Activated T-cell treated with anti-CD3 and anti-CD28 coated beads, Interleukin-2, amount 50 U/mL, for 24 hours (primary cell): ENCODE measurements at places on chromosomes 12 and 14.

GRCh38 chr12:26122061-26122680, 2.7 kb downstream of the BHLHE41 start:
- no peak for DNase-seq

GRCh38 chr12:6425590-6426531, 18.9 kb upstream of the CD27 start:
- peak; percentile 63 for DNase-seq

- DNase-seq = no peak
These were observed 369.8 kb downstream of the AACS start for GRCh38 chr12:125434936-125435443.

DNA sequence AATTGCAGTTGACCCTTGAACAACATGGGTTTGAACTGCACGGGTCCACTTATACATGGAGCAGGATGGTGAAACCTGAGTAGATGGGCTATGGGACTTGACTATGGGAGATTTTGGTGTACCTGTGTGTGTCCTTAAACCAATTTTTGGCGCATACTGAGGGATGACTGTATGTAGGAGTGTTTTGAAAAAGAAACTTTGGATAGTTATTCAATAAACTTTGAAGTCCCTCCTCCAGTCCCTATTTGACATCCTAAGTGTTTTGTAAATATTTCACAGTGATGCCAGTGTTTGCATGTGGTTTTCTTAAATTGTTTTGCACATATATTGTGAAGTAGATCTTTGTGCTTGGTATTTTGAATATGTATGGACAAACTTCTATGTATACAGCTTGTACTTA, 12.4 kb downstream of the KTN1 start:
- no peak for DNase-seq

DNA sequence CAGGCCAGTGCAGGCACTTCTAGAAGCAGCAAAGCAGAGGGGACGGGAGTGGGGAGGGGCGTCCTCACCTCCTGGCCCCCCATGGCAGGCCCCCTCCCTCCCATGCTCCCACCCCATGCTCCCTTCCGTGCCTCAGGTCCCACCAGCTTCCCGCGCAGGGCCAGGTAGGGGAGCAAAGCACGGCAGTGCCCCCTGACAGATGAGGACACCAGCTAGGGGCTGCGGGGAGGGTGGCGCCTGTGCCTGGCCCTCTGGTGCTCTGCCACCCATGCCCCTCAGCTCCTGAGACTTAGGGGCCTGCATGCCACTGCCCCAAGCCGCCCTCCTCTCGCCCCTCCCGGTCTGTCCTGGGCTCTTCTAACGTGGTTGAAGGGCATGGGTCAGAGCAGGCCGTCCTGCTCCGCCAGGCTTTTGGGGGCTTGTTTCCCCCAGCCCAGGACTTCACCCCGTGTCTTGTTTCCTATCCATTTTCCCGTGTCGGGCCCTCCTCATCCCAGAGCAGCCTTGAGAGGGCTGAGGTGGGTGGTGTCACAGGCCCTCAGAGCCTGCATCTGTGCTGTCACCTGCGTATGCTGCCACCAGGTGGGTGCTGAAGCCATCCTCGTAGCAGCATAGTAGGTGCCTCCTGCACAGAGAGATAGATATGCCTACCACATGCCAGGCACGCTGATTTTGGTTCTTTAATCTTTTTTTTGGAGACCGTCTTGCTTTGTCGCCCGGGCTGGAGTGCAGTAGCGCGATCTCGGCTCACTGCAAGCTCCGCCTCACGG, 10.2 kb downstream of the TRMT61A start:
- DNase-seq = peak; percentile 48

GRCh38 chr14:72615451-72616121, 278.3 kb downstream of the DPF3 start:
- no peak for DNase-seq

GRCh38 chr12:83179999-83180398, 493.3 kb downstream of the TMTC2 start:
- DNase-seq = no peak

DNA sequence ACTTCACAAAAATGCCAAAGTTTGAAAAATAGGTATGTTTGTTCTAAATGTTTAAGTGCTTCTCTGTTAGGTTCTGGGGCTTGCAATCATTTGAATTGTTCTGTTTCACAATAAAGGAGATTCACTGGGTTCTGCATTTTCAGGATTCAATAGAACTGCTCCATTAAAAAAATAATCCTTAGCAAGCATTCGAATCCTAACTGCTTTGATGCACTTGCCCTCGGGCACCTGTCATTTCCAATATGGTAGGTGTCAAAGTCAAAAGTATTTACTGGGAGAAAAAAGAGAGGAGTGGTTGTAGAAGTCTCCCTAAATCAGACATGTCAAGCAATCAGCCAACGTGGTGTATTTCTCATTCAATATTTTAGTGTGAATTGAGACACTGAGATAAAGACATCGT, 5.5 kb downstream of the APOLD1 start:
- no peak for DNase-seq
